CD4-positive, CD25-positive, alpha-beta regulatory T cell (primary cell): ENCODE measurements at places on chromosomes 2 and 18. TPM values are rescaled to one million over a fixed set of nuclear protein-coding genes. Genes with fewer than 3 reads are reported as not detected.

CYTIP gene
- 454 TPM for total RNA-seq

DYNAP gene
- total RNA-seq, result not detected

LYPD6 gene
- total RNA-seq, result not detected

CABYR gene
- 1.2 TPM for total RNA-seq

MAL gene
- 130 TPM for total RNA-seq

CENPA gene
- total RNA-seq, result 2.0 TPM

DNA sequence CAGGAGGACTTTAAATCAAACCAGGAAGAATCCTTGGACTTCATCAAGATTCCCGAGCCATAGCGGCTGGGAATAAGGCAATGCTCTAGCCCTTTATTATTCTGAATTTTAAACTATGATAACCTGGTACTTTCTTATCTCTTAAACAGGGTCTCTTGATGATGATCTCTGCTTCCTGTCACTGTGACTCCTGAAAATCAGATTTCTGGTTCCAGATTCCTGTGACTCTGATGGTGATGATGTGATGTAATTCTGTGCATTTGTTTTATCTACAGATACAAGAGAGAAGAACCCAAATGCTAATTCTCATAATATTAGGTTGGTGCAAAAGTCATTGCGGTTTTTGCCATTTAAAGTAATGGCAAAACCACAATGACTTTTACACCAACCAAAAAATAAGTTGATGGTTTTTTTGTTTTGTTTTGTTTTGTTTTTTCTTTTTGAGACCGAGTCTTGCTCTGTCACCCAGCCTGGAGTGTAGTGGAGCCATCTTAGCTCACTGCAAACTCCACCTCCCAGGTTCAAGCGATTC, 116.3 kb upstream of the CREB1 start:
- no peak overlapping the region for H3K4me3 ChIP-seq
- H3K27ac ChIP-seq, result no peak overlapping the region
- no peaks in the 10 kb centered on the region for H3K36me3 ChIP-seq
- no peak for DNase-seq
- H3K27me3 ChIP-seq, result no peaks in the 10 kb centered on the region

DNA sequence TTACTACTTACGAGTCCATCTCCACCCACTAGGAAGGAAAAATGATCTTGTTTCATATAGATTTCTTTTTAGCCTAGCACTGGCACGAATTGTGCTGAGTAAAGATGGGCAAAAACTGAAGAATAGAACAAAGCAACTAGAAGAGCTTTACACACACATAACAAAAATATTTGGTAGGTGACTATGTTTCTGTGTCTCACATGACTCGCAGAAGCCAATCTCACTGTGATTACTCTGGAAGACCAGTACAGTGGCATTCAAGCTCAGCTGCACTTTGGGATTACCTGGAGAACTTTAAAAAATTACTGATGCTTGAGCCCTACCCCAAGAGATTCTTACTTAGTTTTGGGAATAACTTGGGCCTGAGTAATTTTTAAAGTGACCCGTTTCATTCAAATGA, 378.7 kb downstream of the METTL4 start:
- no peak overlapping the region for H3K27ac ChIP-seq
- DNase-seq, result no peak
- no peaks in the 10 kb centered on the region for H3K27me3 ChIP-seq
- H3K4me1 ChIP-seq, result no peaks in the 10 kb centered on the region
- H3K36me3 ChIP-seq, result no peaks in the 10 kb centered on the region

DNA sequence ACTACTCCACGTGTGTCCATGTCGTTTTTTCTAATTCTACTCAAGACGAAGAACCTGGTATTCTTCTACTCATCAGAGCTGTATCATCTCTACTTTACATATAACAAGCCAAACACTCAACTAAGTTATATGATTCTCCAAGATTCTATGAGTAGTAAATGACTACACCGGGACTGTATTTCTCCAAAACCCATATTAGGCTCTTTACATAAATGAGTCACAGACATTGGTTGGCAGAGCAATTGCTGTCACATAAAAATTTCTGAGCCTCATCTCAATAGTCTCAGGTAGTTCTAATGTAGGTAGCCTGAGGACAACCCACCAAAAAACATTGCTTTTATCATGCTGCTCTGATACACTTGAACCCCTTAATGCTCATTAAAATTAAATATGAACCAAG, 1092.3 kb upstream of the NXPH2 start:
- no peak overlapping the region for H3K4me3 ChIP-seq
- no peak overlapping the region for H3K27ac ChIP-seq
- no peaks in the 10 kb centered on the region for H3K4me1 ChIP-seq
- no peaks in the 10 kb centered on the region for H3K36me3 ChIP-seq
- H3K27me3 ChIP-seq, result no peaks in the 10 kb centered on the region

DNA sequence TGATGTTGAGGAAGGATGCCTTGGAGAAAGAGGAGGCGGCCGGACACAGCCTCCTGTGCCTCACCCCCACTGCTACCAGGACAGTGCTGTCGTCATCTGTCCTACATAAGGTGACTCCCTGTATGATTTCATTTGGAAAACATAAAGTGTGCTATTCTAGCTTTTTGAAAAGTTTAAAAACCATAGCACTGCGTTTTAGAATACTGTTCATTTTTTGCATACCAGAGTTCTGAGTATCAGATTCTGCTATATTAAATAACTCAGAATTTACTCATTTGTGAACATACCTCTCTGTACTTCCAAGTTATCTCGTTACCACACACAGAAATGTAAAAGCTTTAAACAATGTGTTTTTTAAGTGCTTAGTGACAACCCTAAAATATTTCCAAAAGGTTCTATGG, 302.9 kb downstream of the LRRTM1 start:
- H3K27ac ChIP-seq, result no peak overlapping the region
- DNase-seq, result no peak
- no peaks in the 10 kb centered on the region for H3K36me3 ChIP-seq
- no peaks in the 10 kb centered on the region for H3K27me3 ChIP-seq

- H3K27ac ChIP-seq, result no peak overlapping the region
- no peak overlapping the region for H3K4me3 ChIP-seq
- peaks cover 1% of the 10 kb centered on the region for H3K27me3 ChIP-seq
- H3K4me1 ChIP-seq, result peaks cover 6% of the 10 kb centered on the region
These were observed 7.8 kb downstream of the RNF144A start for GRCh38 chr2:6924924-6925409.

GRCh38 chr18:59039449-59039848, 100.2 kb upstream of the SEC11C start:
- no peak overlapping the region for H3K27ac ChIP-seq
- no peak for DNase-seq
- H3K27me3 ChIP-seq, result no peaks in the 10 kb centered on the region

- DNase-seq, result no peak
- no peak overlapping the region for H3K4me3 ChIP-seq
- H3K27me3 ChIP-seq, result no peaks in the 10 kb centered on the region
- H3K36me3 ChIP-seq, result no peaks in the 10 kb centered on the region
- H3K27ac ChIP-seq, result no peak overlapping the region
- H3K4me1 ChIP-seq, result no peaks in the 10 kb centered on the region
These were observed 104.8 kb upstream of the TFPI start for GRCh38 chr2:187658952-187659525.
